Mucosa of descending colon (tissue), 3 donors: ENCODE measurements at places on chromosomes 5 and 9. TPM values are rescaled to one million over a fixed set of nuclear protein-coding genes. Genes with fewer than 3 reads are reported as not detected.
A peak's percentile ranks its signal among the peaks of the same experiment; 100 is the strongest.

DNA sequence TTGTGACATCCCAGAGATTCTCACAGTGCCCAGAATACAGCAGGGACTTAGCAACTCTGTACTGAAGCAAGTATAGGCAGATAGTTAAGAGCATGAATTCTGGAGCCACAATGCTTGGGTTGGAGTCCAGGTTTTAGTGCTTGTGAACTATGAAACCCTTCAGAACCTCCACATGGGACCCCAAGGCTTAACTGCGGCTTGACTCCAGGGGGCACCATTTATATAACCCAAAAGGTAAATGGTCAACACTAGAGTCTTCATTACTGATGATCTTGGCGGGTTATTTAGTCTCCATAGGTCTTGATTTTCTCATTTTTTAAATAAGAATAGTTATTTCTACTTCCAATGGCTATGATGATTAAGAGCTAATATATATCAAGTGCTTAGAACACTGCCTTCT is 390.3 kb downstream of the TAF11L14 start:
- DNase-seq, result no peak

GRCh38 chr5:105428451-105429380 is 1866.1 kb upstream of the NUDT12 start:
- no peak for DNase-seq

- DNase-seq, result no peak
Observed at GRCh38 chr5:135195270-135195608, 161.2 kb upstream of the PITX1 start.

DNA sequence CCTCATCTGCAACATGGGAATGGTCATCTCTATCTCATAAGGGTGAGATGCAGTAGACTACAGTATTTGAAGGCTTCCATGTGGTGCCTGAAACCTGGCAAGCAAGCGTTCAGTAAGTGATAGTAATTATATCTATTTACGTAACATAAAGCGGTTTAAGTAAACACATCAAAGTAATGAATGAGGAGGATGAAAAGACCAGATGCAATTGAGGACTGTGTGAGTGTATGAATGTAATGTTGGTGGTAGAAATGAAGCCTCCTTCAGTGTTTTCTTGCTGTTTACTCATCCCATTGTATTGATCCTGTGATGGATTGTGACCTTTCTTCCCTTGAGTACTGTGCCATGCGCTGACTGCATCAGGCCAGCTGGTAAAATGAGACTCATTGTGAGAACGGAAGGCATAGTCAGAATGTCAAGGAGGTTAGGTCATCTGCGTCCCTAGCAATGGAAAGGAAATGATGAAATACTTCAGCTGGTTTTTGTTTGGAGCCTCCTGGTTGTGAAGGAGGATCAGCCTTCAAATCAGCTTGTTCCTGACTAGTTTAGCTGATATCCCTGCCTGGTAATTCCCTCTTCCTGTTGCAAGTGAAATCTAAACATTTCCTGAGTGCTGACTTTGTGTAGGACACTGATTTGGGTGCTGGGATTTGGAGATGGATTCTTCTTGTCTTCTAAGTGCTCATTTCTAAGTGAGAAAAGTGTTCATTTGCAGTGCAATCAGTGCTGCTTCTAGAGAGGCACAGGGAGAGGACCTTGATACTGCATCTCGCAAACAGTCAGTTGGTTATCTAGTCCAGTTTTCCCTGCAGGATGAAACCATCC is 35.6 kb downstream of the TNFSF8 start:
- no peak for DNase-seq

GRCh38 chr9:136881691-136882108 is 4.6 kb upstream of the TRAF2 start:
- DNase-seq, result peak; percentile 79

GRCh38 chr5:761854-762710 is 22.4 kb downstream of the ZDHHC11B start:
- DNase-seq, result no peak

- DNase-seq, result no peak
Observed at GRCh38 chr5:66230551-66230950, 86.5 kb downstream of the SREK1 start.

Gene ESM1
- total RNA-seq, result not detected
